ENCODE measurements at places on chromosomes 11 and 22. TPM values are rescaled to one million over a fixed set of nuclear protein-coding genes. Genes with fewer than 3 reads are reported as not detected.

DNA sequence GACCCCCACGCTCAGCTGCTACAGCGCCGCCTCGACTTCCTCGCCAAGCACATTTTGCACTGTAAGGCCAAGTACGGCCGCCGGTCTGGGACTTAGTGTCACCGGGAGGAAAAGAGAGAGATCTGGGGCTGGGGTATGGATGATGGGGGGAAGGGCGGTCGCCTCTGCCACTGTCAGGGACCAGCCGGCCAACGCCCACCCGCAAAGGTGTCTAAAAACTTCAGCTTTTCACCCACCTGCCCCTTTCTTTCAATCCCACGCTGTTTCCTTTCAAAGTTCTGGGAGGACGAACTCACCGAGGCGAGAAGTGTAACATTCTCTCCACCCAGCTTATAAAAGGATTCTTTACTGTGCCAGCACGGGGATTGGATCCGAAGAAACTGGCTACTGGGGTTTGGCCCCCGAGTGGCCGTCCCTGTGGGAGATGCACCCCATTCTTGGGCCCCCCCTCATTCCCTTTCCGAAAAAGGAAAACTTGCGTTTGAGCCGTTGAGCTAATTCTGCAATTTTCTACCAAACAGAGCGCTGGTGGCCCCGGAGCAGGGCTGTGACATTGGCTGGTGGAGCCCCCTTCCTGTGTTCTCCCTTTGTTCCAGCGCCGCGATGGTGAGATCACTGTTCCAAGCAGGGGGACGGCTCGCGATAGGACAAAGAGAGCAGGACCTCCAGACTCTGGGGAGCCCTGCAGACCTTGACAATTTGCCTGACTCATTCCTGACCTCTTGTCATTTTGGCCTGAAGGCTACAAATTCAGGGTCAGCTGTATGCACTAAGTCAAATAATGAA lies 1.8 kb downstream of the FJX1 start:
- DNase-seq = no peak

SEPTIN5 gene
- 0.75 TPM for total RNA-seq

EHF gene
- total RNA-seq = not detected

ARCN1 gene
- 73.7 TPM for total RNA-seq

- no peak for DNase-seq
Measured at GRCh38 chr11:770642-771616, 6.4 kb downstream of the GATD1 start.

- DNase-seq = no peak
Measured at GRCh38 chr11:112634551-112634950, 326.7 kb upstream of the NCAM1 start.

GRCh38 chr11:76690736-76691135 lies 20.2 kb upstream of the LRRC32 start:
- no peak for DNase-seq

GRCh38 chr11:62004473-62004872 lies 37.0 kb upstream of the FTH1 start:
- DNase-seq = peak; percentile 57

GRCh38 chr11:57597916-57598830 lies 688 bp downstream of the SERPING1 start:
- DNase-seq = no peak

DNA sequence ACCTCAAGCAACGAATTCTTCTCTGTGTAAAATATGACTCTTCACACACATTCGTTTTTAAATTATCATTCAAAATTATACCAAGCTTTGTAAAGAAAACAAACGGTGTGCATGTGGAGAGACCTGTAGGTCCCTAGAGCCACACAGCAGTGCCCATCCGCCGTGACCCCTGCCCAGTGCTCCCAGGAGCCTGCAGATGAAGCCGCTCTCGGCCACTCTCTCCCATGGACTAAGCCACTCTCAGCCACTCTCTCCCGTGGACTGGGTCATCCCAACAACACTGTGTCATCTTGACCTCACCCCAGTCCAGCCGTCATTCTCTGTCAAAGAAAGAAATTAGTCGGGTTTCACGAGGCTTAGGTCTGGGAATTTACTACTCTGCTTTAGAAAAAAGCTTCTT lies 391.6 kb downstream of the BRD1 start:
- no peak for DNase-seq

DNA sequence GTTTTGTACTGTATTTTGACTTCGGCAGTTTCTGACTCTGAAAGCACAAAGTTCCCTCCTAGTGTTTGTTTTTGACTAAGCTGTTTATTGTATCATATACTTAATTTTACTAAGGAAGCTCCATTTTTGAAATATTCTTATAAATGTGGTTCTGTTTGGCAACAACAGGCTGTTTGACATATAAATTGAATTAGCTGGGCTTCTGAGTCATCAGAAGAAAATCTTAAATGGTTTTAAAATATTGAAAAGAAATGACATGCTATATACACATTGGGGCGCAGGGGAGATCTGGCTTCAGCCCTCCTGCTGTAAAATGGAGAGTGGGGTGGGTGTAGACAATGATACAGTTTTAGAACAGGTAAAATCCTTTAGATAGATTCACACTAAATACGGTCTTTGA lies 38.6 kb downstream of the SHISA8 start:
- DNase-seq = no peak

GLYAT gene
- total RNA-seq = not detected

All from CD4-positive, alpha-beta T cell (primary cell).